ENCODE measurements at places on chromosomes 5 and 9. TPM values are rescaled to one million over a fixed set of nuclear protein-coding genes. Genes with fewer than 3 reads are reported as not detected.

DNA sequence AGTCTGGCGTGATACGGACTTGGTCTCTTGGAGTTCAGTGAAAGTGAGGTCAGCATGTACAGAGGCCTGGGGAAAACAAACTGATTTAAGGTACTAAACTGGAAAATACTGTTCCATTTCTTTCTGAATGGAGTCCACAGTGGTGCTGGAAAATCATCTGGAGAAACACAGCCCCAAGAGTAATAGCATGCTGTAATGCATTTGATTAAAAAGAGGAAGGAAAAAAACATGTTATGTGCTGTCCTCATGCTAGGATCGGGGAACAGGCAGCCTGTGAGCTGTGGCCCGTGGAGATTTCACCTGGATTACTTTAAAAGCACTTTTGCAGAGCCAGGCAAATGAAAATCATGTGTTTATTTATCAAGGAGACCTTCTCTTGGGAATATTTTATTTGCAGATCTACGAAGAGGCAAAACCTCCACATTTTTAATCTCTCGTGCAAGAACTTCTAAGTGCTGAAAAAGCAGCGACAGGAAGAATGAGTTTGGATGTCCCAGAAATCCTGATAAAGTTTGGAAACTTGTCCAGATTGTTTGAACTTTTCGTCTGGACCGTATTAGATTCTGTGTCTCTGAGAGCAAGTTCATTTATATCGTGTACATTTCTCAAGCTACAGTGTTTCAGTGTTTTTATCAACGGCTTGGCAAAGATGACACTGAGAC lies 228.8 kb downstream of the GAS1 start:
- no peak for DNase-seq

DNA sequence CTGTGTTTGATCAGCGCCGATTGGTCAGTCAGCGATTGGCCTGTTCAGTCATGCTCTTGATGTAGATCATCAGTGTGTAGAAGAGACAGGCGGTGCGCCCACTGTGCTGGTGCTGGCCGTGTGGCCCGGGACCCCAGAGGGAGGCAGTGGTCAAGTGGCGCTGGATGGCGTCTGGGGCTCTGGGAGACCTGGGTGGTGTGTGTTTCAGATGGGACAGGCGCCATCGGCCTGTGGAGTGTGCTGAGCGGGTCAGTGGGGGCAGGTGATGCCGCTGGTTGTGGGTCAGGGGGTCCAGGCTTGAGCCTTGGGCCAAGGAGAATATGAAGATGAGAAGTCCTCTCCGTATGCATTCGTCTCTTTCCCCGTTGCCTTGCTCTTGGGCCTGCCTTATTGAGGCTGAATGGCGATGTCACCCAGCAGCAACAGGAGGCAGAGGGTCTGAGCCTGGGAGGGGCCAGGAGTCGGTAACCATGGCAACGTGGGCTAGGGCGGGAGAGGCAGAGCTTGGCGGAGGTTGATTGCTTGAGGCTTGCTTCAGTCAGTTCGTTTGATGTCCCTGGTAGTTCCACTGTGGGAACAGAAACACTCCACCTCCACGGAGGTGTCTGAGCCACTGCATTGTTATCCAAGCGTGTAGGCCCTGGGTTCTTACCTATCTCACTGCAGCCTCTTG lies 117.8 kb upstream of the CACNA1B start:
- DNase-seq = no peak

DNA sequence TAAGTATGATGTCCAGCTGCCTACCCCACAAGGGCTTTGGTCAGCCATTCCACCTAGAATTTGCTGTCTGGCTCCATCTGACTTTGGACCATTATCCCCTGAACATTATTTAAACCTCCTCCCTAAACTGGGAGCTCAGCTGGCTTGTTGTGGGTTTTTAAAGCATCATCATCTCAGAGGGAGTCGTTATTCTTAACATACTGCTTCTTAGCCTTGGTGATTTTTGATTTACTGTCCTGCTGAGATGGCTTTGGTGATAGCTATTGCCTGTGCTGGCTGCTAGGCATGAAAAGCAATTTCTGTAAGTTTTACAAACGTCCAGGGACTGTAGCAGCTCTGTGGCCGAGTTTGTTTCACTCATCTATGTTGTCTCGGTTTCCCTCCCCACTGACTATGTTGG lies 256.1 kb downstream of the NR3C1 start:
- no peak for DNase-seq

Gene PLK2
- total RNA-seq = not detected

- no peak for DNase-seq
These were observed 3.4 kb upstream of the FLT4 start for GRCh38 chr5:180652771-180653170.

DNA sequence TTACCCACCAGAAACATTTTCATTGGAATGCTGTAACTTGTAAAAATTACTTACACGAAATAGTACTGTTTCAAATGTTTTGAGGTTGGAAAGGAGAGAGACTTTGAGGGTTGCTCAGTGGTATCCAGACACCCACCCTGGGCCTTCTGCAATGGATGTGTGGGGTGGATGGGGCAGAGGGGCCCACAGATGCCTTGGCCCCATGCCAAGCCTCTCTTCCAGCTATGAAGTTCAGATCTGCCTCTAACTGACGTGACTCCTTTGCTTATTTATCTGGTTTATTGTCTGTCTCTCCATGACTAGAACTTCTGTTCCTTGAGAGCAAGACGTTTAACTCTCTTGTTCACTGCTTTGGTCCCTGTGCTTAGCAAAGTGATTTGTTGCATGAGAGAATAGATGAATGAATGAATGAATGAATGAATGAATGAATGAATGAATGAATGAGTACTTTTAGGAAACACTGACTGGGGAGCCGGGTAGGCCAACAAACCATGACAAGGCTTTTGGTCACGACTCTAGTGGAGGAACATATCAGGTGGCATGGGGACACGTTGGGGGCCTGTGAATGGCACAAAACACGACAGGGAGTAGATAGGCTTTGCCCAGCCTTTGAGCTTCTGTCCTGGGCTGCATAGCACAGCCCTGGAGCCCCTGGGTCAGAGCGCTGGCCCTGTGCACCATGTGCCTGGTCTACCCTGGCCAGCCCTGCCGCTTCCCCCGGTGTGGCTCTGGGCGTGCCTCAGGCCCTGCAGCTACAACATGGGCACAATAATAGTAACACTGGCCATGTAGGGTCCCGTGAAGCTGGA lies 31.8 kb downstream of the AK8 start:
- no peak for DNase-seq

Gene SHLD3
- 4.3 TPM for total RNA-seq

GRCh38 chr5:35440409-35440808 lies 177.3 kb upstream of the SPEF2 start:
- no peak for DNase-seq

Gene RNF130
- total RNA-seq = not detected

- DNase-seq = no peak
These were observed 52.3 kb downstream of the RAD23B start for GRCh38 chr9:107335331-107335730.

DNA sequence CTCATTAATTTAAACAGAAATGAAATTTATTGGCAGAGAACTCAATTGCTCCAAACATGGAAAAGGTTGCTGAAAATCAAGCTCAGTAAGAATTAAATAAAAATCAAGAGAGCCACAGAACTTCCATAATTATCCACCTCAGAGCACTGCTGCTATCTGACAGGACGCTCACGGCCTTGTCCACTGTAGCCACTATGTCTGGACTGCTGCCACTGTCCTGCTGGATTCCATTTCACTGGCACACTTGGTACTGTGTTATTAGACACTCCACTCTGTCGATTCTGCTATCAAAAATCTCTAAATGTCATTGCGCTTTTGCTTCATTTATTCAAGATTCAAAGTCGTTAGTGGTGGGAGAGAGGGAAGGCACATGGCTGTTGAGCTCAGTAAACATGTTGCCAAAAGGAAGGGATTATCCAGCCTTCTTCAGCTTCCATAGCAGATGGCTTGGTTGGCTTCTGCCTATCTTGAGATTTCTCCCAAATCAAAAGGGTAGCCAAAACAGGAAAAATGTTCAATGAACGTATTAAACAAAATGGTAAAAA lies 815.0 kb downstream of the CDH18 start:
- no peak for DNase-seq

Gene SLC25A2
- total RNA-seq = 1.6 TPM

Gene SLC6A19
- total RNA-seq = not detected

DNA sequence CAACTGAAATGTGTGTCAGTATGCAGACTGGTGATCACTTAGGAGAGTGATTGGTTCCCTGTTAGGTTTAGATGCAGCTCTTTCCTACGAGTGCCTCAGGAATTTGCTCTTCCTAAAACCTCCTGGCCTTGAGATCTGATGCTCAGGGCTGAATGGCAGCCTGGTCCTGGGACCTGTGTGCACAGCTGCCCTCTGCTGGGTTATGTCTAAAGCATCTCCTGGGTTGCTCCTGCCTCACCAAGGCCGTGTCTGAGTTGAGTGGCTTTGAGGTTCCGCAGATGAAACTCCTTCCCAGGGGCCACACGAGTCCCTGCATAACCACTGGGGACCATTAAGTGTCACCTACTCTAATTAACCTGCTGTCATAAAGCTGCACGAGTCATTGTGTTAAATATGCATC lies 59.5 kb downstream of the MVB12B start:
- peak; percentile 11 for DNase-seq

GRCh38 chr5:81292130-81292529 lies 9.3 kb upstream of the ZCCHC9 start:
- peak; percentile 18 for DNase-seq

DNA sequence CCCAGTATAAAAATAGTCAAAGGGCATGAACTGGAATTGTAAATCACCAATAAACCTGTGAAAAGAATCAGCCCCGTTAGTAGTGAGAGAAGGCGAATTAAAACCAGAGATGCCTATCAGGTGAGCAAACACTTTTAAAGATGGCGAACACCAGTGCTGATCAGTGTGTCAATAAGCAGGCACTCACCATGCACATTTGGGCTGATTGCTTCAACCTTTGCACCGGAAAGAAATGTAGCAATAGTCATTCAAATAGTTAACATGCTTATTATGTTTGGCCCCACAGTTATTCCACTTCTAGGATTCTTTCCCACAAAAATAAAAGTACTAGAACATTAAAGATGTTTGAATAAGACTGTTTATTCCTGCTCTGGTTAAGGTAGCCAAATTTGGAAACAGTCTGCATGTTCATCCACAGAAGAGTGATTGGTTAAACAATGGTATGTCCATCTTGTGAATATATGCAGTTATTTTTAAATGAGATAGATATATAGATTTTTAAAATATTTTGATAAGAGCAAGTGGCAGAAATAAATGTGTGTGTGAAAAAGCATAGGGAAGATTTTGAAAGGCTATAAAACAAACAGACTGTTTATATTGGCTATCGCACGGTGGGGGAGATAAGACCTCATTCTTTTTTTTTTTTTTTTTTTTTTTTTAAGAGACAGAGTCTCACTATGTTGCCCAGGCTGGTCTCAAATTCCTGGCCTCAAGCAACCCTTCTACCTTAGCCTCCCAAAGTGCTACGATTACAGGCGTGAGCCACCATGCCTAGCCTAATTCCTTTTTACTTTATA lies 112.2 kb downstream of the PIP5K1B start:
- DNase-seq = no peak

GRCh38 chr5:115243412-115243811 lies 19.3 kb downstream of the PGGT1B start:
- no peak for DNase-seq

DNA sequence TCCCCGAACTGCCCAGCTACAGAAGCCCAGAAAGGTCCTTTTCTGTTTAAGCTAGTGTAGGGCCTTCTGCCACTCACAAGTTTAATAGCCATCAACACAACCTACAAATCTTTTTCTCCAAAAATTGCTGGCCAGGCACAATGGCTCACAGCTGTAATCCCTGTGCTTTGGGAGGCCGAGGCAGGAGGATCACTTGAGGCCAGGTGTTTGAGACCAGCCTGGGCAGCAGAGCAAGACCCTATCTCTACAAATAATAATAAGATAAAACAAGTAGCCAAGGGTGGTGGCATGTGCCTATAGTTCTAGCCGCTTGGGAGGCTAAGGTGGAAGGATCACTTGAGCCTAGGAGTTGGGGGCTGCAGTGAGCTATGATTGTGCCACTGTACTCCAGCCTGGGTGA lies 176.4 kb downstream of the HSD17B3 start:
- DNase-seq = no peak

DNA sequence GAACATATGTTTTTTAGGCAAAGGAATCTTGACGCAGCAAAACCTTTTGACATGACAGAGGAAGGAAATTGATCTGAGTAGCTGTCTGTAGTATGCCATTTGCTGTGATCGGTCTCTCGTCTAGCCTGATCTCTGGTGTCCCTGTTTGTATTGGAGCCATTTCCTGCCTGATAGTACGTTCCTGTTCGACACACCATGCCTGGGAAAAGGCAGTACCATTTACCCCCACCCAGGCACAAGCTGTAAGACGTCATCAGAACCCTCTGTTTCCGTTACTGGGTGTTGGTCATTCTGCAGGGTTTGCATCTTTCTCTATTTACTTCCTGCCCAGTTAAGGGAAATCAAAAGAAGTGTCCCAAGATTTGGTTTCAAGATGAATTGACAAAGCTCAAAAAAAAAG lies 129.7 kb downstream of the CEMIP2 start:
- no peak for DNase-seq

Gene GFI1B
- total RNA-seq = 3.3 TPM

- no peak for DNase-seq
These were observed 1.7 kb upstream of the SPARC start for GRCh38 chr5:151688436-151688835.

- DNase-seq = no peak
These were observed 53.0 kb downstream of the ERGIC1 start for GRCh38 chr5:172886974-172887501.

Gene TTC23L
- 1.4 TPM for total RNA-seq

DNA sequence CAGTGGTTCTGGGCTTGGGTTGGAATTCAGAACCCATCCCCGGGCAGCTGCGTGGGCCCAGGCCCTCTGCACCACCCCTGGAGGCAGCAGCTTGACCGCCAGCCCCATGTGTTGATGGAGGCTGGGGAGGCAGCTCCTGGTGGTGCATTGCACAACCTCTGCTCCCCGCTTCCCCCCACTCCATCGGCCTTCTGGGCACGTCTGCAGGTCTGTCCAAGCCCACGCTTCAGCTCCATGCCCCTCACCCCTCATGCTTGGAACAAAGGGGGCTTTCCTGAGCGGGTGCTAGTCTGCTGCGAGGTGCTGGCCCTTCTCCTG lies 1.4 kb downstream of the NCS1 start:
- DNase-seq = no peak

DNA sequence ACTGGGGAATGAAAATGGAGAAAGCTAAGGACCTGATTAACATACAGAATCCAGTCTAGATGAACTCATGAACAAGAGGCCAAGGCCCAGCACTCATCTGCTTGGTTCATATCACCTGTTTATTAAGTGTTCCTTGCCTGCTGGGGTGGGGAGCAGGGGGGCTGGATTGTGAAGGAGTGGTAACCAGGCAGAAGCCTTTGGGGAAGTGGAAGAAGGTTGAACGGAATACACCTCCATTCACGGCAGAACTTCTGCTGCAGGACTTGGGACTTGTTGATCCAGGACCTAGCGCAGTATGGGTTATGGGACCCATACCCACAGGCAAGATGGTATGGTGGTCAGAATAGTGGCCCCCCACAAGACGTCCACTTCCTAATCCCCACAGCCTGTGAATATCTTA lies 8.8 kb upstream of the SEPTIN8 start:
- no peak for DNase-seq

Gene OGN
- not detected for total RNA-seq

DNA sequence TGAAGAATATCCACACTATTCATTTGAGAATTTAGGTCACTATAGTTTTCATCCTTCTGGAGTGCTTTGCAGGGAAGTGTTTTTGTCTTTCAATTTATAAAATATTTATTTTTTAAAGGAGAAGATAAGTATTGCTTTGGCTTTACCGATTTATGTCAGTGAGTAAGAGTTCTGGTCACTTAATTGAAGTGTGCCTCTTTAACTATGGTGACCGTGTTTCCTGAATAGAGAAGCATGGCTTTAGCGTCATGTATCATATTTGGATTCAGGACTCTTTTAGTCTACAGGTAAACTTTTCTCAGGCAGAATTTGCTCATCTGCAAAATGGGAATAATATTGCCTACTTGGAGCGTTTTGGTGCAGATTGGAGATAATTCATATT lies 902 bp downstream of the BDP1 start:
- no peak for DNase-seq

Gene IRX1
- not detected for total RNA-seq

All from OCI-LY7 (cell line).